ENCODE measurements at places on chromosomes 12 and 14.

DNA sequence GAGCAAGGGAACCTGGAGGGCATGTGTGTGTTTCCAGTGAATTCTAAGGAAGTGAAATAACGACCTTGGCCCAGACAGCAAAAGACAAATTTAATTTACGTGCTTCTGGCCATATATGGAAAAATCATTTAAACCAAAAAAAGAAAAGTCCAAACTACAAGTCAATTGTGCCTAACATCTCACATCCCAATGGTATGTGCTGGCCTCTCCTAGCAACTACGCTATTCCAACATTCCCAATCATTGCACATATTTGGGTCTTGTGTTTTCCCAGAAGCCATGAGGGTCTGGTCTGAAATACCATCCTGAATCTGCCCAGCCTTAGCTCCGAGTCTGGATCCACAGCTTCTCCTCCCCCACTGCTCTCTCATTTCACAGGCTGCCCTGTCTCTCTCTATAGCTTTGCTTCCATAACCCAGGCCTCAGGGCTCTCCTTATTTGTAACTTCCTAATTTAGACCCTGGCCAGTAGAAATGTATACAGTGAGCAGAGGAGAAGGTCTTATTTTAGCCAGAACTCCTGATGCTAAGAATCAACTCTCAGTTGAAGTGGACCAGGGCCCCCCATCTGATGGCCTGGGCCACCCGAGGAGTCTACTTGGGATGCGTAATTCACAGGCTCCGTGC, 224.6 kb downstream of the ANO2 start:
- no peak for DNase-seq

GRCh38 chr12:49298160-49298559, 3.2 kb downstream of the PRPH start:
- no peak for DNase-seq

GRCh38 chr14:48341069-48341468, 665.7 kb upstream of the MDGA2 start:
- DNase-seq = no peak

GRCh38 chr12:22733756-22734155, 108.8 kb downstream of the ETNK1 start:
- no peak for DNase-seq

- DNase-seq = no peak
Observed at GRCh38 chr12:130214686-130215395, 52.6 kb downstream of the FZD10 start.

GRCh38 chr14:78327426-78328221, 157.5 kb downstream of the NRXN3 start:
- DNase-seq = no peak

GRCh38 chr12:82880442-82880901, 193.8 kb downstream of the TMTC2 start:
- DNase-seq = no peak

DNA sequence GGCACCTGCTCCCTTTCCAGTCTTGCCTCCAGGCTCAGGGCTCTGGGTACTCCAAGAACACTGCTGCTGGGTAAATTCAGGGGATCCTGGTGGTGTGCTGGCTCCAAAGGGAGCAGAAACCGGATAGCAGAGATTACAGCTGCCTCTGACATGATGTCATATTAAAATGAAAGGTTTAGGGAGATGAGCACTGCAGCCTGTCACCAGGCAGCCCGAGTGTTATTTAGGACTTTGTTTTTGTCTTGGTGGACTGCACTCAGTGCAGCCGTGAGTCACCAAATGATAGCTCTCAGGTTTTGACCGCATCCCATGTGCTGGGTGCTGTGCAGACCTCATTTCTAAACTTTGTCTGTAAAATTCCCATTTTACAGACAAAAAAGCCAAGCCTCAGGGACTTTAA, 266.0 kb upstream of the CRY1 start:
- no peak for DNase-seq

GRCh38 chr12:47351526-47351925, 271.8 kb upstream of the AMIGO2 start:
- no peak for DNase-seq

DNA sequence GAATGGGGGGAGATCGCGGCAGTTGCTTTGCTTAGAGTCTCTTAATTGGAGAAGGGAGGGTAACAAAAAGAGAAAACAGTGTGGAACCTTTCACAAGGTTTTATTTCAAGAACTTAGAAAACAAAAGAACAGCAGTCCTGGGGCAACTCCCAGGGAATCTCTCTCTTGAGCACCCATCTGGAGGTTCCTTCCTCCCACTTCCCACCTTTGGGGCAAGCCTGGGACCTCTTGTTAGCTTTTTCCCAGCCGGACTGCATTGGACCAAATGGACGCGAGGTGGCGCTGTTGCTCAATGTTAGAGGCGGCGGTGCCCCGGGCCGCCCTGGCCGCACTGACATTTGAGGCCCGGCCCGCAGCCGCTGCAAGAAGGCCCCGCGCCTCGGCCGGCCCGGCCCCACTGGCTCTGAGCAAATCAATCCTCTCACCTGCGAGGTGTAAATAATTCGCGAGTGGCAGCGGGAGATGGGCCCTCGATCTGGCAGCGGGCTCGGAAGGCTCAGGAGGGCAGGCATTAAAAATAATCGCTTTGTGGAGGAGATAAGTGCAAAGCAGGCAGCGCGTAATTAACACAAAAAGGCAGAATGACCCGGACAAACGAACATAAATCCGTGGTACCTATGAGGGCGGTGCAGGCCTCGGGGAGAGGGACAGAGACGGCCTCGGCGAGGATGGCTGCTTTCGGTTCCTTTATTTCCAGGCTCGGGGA, 2.8 kb upstream of the HOXC8 start:
- peak; percentile 85 for DNase-seq

- no peak for DNase-seq
Observed at GRCh38 chr12:18932211-18932610, 194.3 kb downstream of the CAPZA3 start.

DNA sequence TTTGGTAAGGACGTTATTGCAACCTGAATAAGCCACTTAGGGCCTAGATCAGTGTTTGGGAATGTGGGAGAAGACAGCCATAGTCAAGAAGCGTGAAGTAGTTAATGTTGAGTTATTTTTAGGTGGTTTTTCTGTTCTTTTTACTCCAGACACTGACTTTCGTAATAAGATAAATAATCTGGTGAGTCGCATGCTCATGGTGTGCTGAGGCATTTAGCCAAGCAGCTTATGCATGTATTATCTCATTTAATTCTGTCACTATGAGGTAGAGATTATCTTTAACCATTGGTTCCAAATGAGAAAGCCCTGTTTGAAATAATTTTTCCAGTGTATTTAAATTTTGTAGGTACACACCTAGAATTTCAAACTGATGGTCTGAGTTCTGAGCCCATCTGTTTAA, 67.3 kb downstream of the RCOR1 start:
- no peak for DNase-seq

GRCh38 chr12:109836916-109837315, 3.7 kb upstream of the TRPV4 start:
- DNase-seq = no peak

DNA sequence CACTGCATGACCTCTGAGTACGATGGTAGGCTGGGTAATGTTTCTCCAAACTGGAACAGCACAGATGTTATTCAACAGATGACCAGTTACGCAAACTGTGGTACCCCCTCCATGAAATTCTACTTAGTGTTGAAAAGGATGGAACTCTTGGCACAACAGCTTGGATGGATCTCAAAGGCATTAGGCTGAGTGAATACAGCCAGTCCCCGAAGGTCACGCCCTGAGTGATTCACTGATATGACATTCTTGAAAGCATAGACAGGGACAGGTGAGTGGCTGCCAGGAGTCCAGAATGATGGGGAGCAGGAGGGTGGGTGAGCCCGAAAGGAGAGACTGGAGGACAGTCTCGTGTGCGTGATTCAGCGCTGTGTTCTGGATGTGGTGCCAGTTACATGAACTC, 187.5 kb upstream of the TMEM132C start:
- DNase-seq = no peak

DNA sequence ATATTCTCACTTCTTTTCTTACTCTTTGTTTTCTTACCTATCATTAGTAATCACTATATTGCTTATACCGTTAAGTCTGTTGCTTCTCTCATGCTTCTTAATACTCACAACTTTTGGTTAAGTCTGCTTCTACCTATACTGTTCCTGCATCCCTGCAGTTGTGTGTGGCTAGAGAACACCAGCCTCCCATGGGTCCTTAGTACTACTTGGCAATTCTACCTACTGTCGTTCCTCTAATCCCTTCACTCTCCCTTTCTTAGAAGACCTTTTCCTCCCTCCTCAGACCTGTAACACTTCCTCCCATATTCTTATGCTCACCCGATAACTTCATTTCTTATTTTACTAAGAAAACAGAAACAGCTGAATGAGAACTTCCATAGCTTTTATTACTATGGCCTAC, 29.3 kb downstream of the CNOT2 start:
- DNase-seq = no peak

- no peak for DNase-seq
Observed at GRCh38 chr12:58249610-58250009, 308.2 kb downstream of the ATP23 start.

- no peak for DNase-seq
Observed at GRCh38 chr12:106304797-106305196, 2.3 kb downstream of the TCP11L2 start.

DNA sequence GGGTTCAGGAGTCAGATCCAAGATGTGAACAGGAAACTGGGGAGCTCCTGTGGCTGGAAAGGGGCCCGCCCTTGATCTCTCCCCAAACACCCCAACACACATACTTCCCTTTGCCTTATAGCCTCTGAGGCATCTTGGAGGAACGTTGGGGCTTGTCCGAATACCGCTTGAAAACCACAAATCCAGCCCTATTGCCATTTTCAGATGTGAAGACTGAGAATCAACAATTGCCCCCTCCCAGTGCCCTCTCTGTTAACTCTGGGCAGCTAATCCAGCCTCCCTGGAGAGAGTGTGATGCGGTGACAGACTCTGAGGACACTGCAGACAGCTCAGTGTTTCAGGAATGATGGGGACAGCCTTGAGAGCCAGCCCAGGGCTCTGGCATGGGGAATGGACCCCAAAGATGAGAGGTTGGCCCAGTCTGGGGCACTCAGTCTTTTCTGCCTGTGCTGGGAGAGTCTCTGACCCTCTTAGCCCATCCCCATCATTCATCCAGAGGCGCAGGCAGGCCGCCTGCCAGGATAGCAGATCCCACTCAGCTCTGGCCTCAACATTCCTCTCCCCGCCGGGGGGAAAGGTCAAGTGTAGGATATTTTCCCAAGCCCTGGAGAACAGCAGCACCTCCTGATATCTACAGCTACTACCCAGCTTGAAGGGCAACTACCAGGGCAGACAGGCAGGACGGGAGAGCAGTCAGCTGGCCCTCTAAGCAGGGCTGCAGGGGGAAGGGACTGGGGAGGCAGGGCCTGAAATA, 24.6 kb upstream of the LTBP2 start:
- DNase-seq = no peak

DNA sequence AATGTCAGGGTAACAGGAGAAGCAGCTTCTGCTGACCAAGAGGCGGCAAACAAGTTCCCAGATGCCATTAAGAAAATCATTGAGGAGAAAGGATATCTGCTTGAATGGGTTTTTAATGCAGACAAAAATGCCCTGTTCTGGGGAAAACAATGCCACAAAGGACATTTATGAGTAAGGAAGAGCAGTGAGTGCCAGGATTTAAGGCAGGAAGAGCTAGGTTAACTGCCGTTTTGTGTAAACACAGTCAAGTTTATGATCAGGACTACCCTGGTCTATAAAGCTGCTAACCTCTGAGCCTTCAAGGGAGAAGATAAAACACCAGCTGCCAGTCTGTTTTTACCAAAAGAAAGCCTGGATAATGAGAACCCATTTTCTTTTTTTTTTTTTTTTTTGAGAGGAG, 8.5 kb downstream of the MAPKAPK5 start:
- DNase-seq = no peak

DNA sequence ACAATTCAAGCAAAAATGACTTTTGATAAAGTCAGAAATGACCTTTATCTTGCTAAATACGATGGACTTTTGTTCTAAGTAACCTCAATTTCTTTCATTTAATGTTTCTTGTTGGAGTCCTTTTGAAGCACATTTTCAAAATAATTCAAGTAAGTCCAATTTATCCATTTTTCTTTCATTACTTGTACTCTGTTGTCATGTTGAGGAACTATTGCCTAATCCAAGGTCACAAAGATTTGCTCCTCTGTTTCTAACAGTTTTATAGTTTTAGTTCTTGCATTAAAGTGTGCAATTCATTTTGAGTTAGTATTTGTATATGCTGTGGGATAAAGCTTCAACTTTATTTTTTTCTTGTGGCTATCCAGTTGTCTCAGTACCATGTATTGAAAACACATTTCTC, 66.7 kb downstream of the CCER1 start:
- no peak for DNase-seq

GRCh38 chr12:53166837-53167236, 13.7 kb upstream of the ZNF740 start:
- DNase-seq = no peak

- DNase-seq = no peak
Observed at GRCh38 chr14:66137081-66137480, 349.1 kb upstream of the CCDC196 start.

- DNase-seq = no peak
Observed at GRCh38 chr12:42627151-42627550, 37.6 kb upstream of the PRICKLE1 start.

- DNase-seq = no peak
Observed at GRCh38 chr12:47207340-47207717, 127.6 kb upstream of the AMIGO2 start.

- DNase-seq = no peak
Observed at GRCh38 chr12:69688471-69689427, 10.4 kb downstream of the BEST3 start.

- no peak for DNase-seq
Observed at GRCh38 chr12:79775355-79776027, 84.7 kb upstream of the PAWR start.

DNA sequence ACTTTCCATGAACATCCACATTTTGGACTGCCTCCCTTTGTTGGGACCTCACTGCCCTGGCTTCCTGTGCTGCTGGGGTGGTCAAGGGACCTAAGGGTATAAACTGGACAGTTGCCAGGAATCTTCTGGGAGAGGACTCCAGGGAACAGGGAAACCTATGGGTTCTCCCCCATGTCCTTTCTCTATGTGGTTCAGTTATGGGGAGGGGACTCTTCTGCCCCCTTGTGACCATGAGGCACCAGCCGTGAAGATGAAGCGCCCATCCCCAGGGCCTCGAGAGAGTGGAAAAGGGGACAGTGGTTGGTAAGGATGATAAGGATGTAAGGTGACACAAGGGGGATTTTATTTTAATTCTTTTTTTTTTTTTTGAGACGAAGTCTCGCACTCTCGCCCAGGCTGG, 177.0 kb upstream of the TMEM132C start:
- DNase-seq = no peak

GRCh38 chr12:101115326-101115725, 94.7 kb downstream of the SLC5A8 start:
- DNase-seq = no peak

GRCh38 chr14:38056270-38056669, 151.4 kb upstream of the SSTR1 start:
- DNase-seq = no peak

GRCh38 chr14:94451826-94452225, 774 bp downstream of the SERPINA11 start:
- DNase-seq = no peak

DNA sequence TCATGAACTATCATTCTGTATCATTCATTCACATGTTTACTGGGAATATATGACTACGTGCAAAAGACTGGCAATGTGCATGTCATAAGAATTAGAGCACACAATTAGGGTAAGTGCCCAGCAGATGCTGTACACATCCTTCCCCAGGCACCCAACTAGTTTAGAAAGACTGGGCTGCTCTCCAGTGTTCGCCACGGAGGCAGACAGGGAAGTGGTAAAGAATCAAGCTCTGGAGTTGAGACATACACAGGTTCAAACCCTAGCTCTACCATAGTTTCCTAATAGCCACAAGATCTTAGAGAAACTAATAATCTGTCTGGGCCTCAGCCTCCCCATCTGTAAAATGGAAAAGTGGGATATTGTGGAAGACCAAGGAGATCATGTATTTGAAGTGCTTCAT, 6.8 kb downstream of the TMCC3 start:
- DNase-seq = no peak

GRCh38 chr12:116495260-116495659, 63.9 kb upstream of the MAP1LC3B2 start:
- no peak for DNase-seq

Data from activated CD4-positive, alpha-beta T cell treated with anti-CD3 and anti-CD28 coated beads, Interleukin-2, amount 50 U/mL, for 1 hour (primary cell).